ENCODE measurements at places on chromosomes 5 and 9.

DNA sequence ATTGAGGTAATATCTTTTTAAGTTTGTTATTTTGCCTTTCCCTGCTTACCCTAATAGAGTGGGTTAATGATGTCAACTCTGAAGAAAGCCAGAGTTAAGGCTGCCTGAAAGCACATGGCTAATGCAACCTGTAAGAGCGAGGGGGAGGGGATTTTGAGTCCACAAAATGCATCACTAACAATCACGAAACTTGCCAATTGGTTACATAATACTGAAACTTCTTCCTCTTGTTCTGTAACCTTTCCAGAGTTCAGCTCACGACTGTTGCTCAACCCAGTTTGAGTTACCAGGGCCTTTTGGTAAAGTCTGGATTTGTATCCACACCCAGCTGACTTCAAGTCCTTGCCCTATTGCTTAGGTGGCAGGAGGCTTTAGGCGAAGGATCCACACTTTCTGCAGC lies 308.8 kb downstream of the EFNA5 start:
- peak; percentile 31 for DNase-seq

DNA sequence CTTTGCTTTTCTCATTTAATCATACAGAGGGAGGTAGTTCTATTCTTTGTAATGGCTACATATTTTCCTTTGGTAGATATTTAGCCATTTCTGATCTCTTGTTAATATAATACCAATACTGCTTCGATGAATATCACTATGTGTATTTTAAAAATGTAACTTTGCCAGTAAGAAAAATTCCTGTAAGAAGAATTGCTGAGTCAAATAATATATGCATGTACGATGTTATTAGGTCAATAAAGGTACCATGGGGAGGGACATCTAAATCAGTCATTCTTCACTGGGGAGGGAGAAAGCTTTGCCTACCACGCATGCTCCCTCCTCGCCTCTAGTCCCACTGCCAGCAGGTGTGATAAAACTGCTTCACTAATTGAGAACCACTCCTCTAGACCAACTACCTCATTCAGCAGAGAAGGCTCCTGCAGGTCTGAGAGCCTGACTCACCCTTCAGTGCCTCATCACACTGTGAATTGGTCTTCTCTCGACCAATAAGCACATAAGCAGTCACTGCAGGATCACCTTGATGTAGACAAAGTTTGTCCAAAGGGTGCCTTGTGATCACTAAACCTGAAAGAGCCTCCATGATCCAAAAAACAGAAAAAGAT lies 56.1 kb upstream of the TBCA start:
- DNase-seq: no peak

GRCh38 chr9:110143950-110144545 lies 63.9 kb downstream of the C9orf152 start:
- no peak for DNase-seq

- DNase-seq: no peak
Measured at GRCh38 chr5:38556088-38556598, 303 bp downstream of the LIFR start.

GRCh38 chr5:123882965-123883345 lies 371.0 kb downstream of the CSNK1G3 start:
- DNase-seq: no peak

GRCh38 chr5:32507738-32508434 lies 63.3 kb upstream of the ZFR start:
- DNase-seq: peak; percentile 98

DNA sequence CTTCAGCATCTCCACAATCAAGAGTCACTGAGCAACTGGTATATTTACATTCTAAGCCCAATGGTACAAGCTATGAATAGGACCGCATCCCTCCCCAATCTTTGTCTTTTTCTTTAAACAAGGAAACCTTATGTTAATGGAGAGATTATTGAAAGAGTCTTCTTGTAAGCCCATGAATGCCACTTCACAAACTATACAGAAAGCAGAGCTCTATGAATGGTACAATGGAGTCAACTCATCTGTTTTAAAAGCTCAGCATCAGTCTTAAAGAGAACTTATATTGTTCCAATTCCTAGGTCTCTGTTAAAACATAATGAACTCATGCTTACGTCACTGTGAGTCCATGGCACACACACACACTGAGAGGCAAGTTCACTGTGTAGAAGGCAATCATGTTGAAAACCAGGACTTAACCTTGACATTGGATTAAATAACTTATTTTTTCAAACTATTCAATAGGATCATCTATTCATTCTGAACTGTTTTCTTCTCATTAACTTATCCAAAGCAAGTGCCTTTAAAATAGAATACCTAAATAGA lies 4.5 kb downstream of the NREP start:
- no peak for DNase-seq

DNA sequence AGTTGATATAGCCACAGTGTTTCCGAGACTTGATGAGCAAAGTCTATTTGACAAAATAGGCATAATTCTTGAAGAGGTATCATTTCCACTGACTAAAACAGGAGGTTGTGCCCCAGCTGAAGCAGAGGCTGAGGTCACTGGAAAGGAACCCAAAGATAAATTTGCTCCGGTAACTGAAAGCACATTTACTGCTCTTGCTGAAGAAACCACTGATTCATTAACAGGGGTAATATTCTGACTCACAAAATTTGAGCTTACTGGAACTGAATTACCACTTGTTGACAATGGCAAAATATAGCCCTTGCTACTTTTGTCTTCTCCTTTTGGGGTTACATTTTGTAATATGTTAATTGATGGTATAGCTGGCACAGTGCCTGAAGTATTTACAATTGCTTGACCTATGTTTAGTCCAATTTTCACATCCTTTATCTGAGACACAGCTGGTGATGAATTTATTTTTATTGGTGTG lies 30.2 kb downstream of the MLANA start:
- no peak for DNase-seq

DNA sequence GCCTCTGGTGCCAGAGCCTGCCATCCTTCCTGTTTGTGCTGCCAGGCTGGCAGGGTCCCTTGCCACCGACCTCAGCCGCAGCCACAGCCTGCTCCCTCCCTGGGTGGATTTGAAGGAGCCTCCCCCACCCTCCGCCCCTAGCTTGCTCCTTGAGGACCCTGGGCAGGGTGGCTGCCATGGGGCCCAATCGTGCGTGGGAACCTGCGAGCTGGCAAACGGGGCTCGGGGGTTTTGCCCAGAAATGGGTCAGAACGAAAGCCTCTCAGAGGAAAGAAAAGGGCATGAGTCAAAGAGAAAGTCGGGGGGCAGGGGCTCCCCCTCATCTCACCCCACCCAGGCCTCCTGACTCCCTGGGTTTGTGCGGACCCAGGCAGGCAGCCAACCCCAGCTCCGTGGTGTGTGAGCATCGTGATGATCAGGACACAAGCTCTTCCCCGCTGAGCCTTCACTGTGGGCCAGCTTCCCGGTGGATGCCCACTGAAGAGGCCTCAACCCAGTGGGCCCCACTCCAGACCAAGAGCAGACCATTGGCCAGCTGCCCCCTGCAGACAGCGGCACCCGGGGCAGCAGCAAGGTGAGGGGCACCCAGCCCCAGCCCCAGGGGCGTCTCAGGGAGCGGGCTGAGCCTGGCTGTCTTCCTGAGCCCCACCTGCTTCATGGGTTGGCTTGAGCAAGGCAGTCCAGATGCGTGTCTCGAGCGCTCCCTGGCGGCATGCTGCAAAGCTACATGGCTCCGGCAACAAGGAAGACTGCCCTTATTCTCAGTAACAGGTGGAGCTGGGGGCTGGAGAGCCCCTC lies 3.0 kb upstream of the FUT7 start:
- peak; percentile 20 for DNase-seq

DNA sequence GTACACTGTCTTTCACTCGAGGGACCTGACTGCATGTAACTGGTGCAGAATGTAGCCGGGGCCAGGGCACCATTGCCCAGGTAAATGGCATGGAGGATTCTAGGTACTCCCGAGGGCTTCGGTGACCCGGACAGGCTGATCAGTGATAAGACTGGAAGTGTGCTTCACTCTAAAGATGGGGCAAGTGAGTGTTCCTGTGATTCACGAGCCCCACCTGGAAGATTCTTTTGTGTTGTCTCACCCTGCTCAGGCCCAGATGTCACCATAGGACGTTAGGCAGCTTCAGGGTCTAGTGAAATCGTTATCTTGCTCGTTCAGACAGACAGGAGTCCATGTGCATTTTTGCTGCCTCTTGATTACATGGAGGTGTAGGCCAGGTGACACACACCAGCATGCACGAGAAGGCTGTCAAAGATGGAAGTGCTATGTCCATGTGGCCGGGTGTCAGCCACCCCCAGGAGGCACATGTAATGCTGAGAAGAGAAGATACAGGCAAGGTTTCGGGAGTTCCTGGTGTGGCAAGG lies 73.9 kb downstream of the WNK2 start:
- no peak for DNase-seq

DNA sequence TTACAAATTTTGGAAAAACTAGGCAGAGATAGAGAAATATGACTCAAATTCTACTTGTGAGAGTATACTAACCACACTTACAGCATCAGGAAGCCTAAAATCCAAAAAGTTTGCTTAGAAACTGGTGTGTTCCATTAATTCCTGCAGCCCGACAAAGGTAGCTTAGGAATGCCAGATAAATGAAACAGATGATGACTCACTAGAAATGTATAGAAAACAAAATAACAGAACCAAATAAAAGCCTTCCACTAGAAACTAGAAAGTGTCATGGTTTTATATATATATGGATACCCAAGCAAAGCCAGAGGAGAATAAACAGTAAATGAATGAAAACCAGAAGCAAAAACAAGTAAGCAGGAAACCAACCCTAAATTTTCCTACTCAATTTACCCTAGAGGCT lies 272.2 kb upstream of the PRDM9 start:
- DNase-seq: no peak

- DNase-seq: no peak
Measured at GRCh38 chr5:51172903-51173626, 210.2 kb upstream of the ISL1 start.

GRCh38 chr5:59325070-59325469 lies 568.5 kb downstream of the PDE4D start:
- no peak for DNase-seq

DNA sequence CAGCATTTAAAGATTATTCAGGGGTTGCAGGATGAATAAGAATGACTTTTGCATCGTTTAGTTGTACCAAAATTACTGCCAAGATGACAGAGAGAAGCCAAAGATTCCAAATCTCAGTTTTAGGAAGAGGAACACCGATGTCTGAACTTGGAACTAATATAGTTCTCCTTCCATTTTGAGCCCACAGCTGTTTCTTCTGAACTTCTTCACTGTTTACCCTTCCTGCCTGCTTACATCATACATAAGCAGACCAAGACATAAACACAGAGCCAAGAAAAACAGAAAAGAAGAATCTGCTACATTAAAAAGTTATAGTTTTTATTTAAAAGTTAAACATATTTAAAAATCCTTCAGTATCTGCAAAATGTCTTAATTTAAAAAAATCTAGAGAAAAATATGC lies 146.9 kb upstream of the RAPGEF1 start:
- DNase-seq: no peak

DNA sequence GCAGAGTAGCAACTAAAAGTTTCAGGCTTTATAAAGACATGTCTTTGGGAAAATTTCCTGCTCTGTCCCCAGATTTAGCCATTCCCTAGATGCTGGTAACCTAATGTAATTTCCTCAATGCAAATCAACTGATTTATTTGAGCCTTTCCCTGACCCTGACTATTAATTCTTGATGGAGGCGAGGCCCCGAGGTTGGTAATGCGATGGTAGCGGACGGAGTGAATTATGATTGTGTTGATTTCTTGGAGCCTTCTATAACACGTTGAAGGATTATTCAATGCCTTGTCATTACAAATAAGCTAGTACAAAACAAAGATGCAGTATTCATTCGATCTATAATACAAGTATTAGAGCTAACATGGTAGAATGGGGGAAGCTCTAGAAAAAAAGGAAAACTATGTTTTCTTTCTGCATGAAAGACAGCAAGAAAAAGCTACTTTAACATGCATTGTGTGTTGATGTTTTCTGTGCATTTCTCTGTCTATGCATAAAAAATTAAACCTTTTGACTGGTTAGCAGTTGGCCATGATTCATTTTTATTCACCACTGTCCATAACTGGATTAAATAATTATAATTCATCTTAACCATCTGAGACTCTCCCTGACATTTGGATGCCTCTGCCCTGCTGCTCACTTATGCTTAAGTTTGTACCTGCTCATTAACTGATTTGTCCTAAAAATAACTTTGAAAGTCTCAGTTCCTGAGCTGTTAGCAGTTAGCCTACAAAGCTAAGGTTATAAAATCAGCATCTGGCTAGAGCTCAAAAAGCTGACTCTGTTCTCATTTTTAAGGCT lies 490.2 kb upstream of the NUDT12 start:
- no peak for DNase-seq

GRCh38 chr5:128084228-128085167 lies 932 bp downstream of the SLC12A2 start:
- DNase-seq: no peak

- no peak for DNase-seq
Measured at GRCh38 chr5:73913971-73914370, 288.0 kb downstream of the ARHGEF28 start.

GRCh38 chr9:134560206-134560605 lies 81.4 kb upstream of the COL5A1 start:
- DNase-seq: no peak

DNA sequence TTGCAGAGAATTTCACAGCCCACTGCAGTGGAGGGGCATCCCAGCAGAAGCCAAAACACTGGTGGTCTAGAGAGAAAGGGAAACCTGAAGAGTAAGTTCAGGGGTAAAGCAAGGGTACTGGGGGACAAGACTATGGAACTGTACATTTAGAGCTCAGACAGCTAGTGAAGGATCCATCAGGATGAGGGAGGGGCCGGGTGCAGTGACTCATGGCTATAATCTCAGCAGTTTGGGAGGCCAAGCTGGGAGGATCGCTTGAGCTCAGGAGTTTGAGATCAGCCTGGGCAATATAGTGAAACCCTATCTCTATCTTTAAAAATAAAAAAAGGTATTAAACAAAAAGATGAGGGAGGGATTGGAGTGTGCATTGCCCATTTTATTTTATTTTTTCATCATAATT lies 7.8 kb upstream of the ANKH start:
- no peak for DNase-seq

DNA sequence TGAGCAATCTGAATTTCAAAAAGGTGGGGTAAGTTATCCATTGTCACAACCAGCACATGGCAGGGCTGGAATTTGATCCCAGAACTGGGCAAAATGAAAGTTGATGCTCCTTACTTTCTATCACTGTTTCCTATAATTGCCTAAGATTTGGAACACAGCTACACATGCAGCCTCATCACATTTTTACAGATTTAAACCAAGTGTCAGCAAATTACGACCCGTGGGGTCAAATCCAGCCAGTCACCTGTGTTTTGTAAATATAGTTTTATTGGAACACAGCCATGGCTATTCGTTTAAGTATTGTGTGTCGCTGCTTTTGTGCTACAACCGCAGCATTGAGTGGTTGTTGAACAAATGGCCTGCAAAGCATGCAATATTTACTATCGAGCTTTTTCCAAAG lies 94.3 kb downstream of the SREK1 start:
- DNase-seq: no peak

- DNase-seq: no peak
Measured at GRCh38 chr5:135376961-135377624, 21.9 kb downstream of the MACROH2A1 start.
